Tongue (tissue), 3 donors: ENCODE measurements at places on chromosomes 3 and 15. TPM values are rescaled to one million over a fixed set of nuclear protein-coding genes. Genes with fewer than 3 reads are reported as not detected.
A peak's percentile ranks its signal among the peaks of the same experiment; 100 is the strongest.

The MEIS2 gene
- total RNA-seq = 42.1 TPM

DNA sequence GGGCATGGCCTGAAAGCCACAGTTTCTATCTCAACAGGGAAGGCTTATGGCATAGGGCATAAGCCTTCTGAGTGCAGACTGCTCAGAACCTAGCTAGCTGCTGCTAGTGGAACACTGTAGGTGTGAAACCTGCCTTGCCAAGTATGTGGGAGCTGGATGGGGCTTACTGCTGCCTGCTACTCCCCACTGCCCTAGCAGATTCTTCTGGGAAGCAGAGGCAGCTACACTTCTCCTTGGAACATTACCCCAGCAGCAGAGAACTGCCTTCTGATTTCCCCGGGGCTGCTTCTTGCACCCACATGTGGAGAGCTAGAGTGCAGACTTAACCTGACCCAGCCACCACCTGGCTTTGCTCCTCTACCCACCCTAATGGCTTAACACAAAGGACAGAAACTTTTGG is 215.7 kb downstream of the POLQ start:
- DNase-seq = no peak

The CIDEC gene
- total RNA-seq = not detected

DNA sequence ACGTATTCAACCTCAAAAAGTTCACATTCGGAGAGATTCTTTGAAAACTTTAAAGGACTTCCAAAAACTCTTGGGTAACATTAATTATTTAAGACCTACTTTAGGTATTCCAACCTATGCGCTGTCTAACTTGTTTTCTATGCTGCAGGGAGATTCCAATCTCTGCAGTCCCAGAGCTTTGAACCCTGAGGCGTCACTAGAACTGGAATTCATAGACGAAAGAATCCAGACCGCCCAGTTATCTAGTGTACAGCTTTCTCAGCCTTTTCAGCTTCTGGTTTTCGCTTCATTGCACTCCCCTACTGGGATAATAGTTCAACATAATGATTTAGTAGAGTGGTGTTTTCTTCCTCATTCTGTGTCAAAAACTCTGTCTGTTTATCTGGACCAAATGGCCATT is 711.3 kb downstream of the ROBO1 start:
- no peak for DNase-seq

DNA sequence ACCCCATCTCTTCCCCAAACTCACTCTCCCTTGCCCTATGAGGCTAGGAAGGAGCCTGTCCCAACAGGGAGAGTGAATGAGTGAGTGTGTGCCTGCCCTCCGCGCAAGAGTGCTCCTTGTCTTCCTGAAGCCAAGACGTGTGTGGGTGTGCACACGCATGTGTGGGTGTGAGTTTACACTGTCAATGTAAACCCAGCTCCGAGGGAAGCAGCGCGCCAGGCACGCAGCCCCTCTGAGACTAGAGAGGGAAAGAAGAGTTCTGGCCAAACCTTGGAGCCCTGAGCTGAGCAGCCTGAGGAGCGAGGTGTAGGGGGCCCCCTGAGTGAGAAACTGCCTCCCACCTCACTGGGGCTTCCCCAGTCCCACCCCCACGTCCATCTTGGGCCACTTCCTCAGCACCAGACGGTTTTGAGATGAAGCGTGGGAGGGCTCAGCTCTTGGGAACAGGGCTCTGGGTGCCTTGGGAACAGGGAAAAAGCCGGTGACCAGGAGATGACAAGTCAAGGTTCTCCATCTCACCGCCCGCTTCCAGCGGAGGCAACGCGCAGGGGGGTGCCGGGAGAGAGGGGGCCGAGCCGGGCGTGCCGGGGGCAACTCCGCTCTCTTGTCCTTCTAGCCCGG is 5.1 kb downstream of the MECOM start:
- peak; percentile 23 for DNase-seq

The MGLL gene
- total RNA-seq = 36.4 TPM

The KLHL6 gene
- 4.2 TPM for total RNA-seq

GRCh38 chr15:89130201-89130600 is 41.9 kb downstream of the ABHD2 start:
- DNase-seq = no peak

DNA sequence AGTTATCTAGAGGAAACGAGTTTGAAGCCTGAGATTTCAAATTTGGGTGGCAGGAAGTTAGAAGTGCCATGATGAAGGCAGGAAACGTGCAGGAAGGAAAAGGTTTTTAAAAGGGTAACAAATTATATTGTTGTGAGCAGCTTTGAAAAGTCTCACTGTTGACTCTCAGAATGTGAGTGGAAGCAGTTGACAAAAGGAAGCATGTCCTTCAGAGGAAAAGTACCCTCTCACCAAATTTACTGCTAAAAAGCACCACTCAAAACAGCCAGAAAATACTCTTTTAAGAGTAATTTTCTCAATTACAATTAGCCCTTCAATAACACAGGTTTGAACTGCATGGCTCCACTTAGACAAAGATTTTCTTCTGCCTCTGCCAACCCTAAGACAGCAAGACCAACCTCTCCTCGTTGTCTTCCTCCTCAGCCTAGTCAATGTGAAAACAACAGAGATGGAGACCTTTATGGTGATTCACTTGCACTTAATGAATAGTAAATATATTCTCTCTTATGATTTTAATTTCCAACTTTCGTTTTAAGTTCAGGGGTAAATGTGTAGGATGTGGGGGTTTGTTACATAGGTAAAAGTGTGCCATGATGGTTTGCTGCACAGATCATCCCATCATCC is 117.1 kb upstream of the LIPC start:
- DNase-seq = no peak

The MNS1 gene
- 4.7 TPM for total RNA-seq

DNA sequence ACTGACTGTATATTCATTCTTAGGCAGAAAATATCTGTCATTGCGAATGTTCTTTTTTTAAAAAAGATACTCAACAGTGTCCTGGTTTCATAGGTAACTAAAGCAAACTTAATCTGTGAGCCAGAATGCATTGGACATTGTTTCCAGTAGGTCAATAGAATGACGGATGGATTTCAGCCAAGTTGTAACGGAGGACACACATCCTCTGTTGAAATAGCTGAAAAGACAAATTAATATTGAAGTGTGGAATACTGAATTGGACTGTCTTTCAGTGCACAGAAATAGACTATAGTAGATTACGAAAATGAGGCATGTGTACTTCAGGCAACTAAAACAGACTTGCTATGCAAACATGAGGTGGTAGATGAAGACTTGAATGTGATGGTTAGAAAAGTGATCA is 461.6 kb downstream of the WDR72 start:
- DNase-seq = no peak

The KIF7 gene
- total RNA-seq = 8.2 TPM

The IGF1R gene
- 67.6 TPM for total RNA-seq

GRCh38 chr15:71275566-71276335 is 160.5 kb downstream of the THSD4 start:
- no peak for DNase-seq

The NAALADL2 gene
- total RNA-seq = 76.0 TPM

The P3H2 gene
- 33.1 TPM for total RNA-seq

- DNase-seq = no peak
Observed at GRCh38 chr3:21664996-21665395, 86.0 kb downstream of the ZNF385D start.

GRCh38 chr15:42511007-42511391 is 15.6 kb downstream of the SNAP23 start:
- no peak for DNase-seq
